ENCODE measurements at places on chromosomes 1 and 21.
A peak's percentile ranks its signal among the peaks of the same experiment; 100 is the strongest.

DNA sequence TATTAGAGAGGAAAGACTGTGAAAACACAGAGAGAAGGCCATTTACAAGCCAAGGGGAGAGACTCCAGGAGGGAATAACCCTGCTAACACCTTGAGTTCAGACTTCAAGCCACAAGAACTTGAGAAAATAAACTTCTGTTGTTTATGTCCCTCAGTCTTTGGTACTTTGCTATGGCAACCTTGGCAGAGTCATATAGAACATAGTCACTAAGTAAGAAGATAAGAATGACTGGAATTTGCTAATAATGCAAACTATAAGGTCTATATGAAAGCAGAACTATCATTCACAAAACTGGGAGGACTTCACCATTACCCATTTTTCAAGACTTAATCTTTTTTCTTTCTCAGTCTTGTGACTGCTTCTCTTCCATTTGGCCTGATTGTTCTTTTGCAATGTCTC lies 767.3 kb upstream of the ADAMTS5 start:
- DNase-seq, result peak; percentile 82

- DNase-seq, result no peak
These were observed 37.7 kb upstream of the ARHGAP29 start for GRCh38 chr1:94275083-94275482.

- DNase-seq, result no peak
These were observed 17.0 kb downstream of the LAPTM5 start for GRCh38 chr1:30740251-30741238.

DNA sequence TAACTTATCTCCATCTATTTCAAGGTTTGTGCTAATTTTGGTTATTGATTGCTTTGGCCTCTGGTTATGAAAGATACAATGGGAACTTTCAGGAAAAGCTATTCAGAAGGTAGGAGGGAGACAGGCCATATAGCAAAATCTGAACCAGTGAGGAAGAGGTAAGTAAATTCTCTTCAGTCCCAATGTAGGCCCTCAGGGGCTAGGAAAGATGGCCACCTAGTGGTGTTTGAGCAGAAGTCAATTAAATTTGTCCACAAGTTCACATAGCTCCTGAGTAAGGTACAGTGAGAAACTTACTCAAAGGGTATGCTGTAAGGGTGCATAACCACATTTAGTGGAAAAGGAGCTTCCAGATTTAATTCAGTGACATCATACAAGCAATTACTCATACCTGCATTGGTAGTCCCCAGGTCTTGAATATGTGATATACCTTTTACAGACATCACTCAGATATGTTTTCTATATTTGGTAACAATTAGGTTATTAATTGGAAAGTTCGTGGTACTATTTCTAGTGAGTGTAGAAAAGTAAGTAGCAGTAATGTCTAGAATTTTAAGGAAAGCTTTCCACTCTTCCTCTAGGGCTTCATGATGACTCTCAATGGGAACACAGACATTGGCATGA lies 21.4 kb upstream of the FMO1 start:
- DNase-seq, result peak; percentile 66

Data from EL (cell line).